RWPE1 (cell line): ENCODE measurements at places on chromosomes 7 and 10.

DNA sequence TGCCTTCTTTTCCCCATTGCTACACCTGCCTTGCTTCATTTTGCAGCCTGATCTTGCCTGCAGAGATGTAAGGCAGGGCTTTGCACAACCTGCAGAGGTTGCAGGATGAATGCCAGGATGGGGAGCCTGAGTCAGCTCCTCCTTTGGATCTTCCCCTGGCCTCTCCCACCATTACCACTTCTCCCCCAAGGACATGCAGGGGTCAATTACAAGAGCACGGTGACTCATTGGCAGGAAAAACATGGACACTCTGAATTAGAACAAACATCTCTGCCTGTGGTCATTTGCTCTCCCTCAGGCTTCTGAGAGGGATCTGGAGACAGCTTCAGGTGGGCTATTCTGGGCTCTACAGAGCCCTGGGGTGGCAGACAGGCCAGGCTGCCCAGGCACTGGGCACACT is 89.2 kb downstream of the HERPUD2 start:
- peak; percentile 26 for DNase-seq

DNA sequence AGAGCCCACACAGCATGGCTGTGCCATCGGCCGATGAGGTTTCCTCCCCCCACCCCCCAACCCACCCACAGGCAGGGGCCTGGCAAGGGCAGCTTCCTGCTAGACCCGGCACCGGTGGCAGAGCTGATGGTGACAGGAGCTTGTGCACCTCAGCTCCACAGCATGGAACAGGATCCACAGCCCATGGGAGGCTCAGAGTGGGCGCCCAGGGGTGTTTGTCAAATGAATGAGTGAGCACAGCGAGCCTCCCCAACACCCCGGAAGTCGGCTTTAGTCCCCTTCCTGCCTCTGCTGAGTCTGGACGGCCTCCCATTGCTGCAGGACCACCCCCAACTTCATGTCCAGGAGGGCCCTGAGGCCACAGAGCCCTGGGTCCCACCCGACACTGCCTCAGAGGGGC is 68.9 kb downstream of the PDGFA start:
- DNase-seq, result no peak

DNA sequence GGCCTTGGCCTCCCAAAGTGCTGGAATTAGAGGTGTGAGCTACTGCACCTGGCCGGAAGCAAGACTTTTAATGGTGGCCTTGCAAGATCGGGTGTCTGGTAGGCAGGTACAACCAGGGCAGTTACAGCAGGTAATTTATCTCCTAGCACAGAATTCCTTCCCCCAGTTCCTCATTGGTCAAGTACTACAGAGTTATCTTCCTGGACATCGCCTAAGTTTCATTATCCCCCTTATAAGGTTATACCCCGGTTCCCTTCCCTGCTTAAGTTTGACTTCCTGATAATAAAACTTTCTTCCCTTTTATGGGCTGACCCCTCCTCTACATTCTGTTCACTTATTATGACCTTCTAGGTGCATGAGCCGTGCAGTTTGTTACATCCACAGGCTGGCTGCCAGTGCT is 19.0 kb upstream of the CYP3A43 start:
- DNase-seq, result no peak

GRCh38 chr7:71735961-71736556 is 604.1 kb downstream of the GALNT17 start:
- DNase-seq, result peak; percentile 37

DNA sequence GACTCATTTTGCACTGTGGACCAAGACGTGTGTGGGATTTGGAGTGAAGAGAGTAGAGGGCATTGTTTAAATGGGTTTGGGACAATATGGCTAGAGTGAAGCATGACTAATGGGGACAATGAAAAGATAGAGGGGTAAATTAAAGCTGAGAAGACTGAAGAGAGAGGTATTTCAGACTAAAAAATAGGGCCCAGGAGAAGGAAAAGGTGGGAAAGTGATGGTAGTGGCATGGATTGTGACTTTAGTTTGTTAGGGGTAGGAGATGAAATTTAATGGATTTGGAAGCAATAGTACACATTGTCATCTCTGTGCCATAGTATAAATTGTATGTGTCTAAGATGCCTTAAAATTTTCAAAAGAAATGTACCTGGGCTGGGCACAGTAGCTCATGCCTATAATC is 18.2 kb downstream of the CDK1 start:
- DNase-seq, result no peak

GRCh38 chr7:158400601-158401225 is 186.9 kb downstream of the PTPRN2 start:
- no peak for DNase-seq

GRCh38 chr7:101814991-101815825 is 2.2 kb upstream of the CUX1 start:
- DNase-seq, result no peak

DNA sequence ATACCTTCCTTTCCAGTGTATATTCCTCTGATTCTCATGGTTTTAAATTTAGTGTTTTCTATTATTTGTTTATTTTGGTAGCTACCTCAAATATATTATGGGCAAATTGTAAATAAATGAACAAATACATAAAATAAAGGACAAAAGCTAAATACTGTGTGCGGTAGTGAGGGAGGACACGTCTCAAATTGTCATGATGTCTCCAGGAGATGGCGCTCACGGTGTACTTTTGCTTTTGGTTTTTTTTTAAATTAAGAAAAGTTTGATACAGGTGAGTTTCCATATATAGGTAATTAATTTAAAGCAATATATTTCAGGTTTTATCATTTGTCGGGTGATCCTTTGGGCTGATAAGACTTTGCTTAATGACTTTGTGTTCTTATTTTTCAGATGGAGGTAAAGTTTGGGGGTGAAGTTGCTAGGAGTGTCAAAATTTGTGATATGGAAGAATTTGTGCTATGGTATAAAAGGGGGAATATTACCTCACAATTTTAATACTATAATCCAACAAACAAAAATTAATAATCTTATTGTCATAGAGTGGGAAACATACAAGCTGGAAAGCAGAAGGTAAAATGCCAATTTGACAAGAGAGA is 68.4 kb upstream of the TMEM229A start:
- peak; percentile 5 for DNase-seq

DNA sequence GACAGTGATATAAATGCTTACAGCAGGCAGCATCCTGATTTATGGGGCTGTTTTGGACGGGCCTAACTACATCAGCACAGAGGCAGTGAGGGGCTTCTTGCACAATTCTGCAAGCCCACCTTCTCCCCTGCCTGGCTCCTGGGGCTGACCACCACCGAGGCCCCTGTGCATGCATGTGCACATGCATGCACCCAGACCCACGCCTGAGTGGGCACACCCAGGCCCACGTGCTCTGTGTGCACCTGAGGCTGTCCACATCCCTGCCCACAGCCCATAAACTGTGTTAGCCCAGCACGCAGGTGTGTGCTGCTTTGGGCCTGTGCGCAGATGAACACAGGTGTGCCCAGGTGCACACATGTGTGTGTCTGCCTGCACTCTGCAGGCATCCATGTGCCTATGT is 40.0 kb downstream of the ZMIZ1 start:
- no peak for DNase-seq

- DNase-seq, result no peak
Observed at GRCh38 chr7:30237271-30237695, 47.1 kb upstream of the ZNRF2 start.

DNA sequence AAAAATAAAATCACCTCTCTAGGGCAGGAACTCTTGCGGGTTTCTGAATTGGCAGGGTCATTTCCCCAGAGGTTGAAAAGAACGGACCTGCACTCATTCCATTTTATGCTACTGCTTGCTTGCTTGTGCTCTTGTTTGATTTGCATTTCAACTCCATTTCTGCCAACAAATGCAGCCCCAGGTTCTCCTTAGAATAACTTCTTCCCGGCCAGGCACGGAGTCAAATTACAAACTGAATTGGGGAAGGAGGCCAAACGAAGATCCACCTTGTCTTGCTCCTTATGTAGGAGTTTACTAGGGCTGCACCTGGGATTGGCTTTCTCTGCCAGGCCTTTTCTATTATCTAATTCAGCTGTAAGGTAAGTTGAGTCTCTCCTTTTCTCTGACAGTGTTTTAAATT is 79.6 kb downstream of the HGF start:
- DNase-seq, result no peak

GRCh38 chr10:74332398-74332797 is 181.4 kb downstream of the ADK start:
- DNase-seq, result no peak
